ENCODE measurements at places on chromosomes 11 and 22.

- no peak for DNase-seq
Measured at GRCh38 chr11:34640050-34640923, 19.4 kb downstream of the EHF start.

DNA sequence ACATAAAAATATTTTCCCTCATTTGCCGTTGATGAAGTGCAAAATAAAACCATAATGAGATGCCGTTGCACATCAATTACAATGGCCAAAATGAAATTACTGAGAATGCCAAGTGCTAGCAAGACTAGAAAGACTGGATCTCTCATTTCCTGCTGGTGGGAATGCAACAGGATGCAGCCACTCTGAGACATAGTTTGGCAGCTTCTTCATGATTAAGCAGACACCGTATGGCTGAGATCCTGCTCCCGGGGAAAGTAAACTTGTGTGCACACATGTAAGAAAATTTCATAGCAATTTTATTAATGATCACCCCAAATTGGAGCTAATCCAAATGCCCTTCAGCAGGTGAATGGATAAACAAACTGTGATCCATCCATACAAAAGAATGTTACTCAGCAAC, 1013.2 kb downstream of the TBC1D22A start:
- DNase-seq: no peak

- no peak for DNase-seq
Measured at GRCh38 chr11:13336246-13336878, 58.8 kb downstream of the BMAL1 start.

DNA sequence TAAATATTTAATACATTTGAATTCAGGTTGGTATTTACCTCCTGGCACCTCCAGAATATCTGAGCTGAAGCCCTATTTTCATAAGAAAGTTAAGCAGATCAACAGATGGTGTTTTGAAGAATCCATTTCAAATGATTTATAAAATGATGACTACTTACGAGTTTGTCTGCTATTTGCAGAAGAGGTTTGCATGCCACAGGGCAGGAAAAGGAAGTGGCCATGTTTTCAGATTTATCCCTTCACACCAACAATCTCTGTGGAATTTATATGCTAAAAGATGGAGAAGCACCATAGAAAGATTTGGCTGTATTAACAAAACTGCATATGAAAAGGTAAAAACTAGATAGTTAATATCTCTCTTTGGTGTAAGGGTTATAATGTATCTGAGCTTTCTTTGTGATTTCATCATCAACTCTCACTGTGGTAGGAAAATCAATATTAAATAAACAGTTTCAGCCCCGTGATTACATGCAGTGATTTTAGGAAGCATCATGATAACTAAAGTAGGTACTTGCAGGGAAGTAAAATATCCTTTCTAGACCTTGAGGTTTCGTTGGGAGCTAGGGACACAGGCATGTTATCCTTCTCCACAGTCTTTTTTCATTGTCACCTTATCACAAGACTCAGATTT, 2.6 kb downstream of the BMAL1 start:
- DNase-seq: no peak

- DNase-seq: no peak
Measured at GRCh38 chr22:20204311-20204710, 53.5 kb upstream of the CCDC188 start.

DNA sequence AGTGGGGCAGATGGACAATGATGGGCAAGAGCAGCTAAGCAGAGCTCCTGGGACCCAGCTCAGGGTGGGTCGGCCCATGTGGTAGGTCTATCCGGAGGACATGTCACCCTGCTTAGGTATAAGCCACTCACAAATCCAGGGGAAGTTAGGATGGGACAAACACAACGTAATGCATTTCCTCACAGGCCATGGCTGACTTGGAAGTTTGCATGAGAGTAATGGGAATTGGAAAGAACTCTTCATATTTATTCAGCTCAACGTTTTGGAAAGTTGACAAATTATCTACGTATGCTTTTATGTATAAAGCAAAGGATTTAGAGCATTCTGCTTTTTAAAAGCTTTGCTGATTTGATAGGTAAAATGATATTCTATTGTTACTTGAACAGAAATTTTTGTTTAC, 74.9 kb downstream of the SMCO4 start:
- DNase-seq: no peak

GRCh38 chr22:50670513-50670912, 2.1 kb upstream of the SHANK3 start:
- DNase-seq: no peak

- peak; percentile 39 for DNase-seq
Measured at GRCh38 chr11:68632802-68633201, 51.5 kb upstream of the GAL start.

- DNase-seq: no peak
Measured at GRCh38 chr11:84316866-84317555, 1030.8 kb upstream of the CCDC90B start.

DNA sequence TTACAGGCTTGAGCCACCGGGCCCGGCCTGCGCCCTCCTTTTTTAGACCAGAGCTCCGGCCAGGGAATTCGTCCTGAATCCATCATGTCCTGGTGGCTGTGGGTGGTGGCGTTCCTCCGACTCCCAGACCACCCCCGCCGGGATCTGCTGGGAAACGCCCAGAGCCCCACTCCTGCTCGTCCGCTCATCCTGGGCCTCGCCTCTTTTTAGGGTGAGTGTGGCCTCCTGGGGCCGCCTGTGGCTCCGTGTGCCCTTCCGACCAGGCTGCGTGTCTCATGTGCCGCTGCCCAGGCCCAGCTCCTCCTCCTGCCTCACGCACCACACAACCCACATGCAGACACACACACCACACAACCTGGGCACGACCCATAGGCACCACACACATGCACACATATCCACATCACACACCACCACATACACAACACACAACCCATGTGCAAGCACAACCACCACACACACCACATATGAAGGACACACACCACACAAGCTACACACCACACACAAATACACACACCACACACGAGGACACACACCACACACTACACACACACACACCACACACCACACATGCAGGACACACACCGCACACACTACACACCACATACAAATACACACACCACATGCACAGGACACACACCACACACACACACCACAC, 946.2 kb downstream of the BRD1 start:
- no peak for DNase-seq

DNA sequence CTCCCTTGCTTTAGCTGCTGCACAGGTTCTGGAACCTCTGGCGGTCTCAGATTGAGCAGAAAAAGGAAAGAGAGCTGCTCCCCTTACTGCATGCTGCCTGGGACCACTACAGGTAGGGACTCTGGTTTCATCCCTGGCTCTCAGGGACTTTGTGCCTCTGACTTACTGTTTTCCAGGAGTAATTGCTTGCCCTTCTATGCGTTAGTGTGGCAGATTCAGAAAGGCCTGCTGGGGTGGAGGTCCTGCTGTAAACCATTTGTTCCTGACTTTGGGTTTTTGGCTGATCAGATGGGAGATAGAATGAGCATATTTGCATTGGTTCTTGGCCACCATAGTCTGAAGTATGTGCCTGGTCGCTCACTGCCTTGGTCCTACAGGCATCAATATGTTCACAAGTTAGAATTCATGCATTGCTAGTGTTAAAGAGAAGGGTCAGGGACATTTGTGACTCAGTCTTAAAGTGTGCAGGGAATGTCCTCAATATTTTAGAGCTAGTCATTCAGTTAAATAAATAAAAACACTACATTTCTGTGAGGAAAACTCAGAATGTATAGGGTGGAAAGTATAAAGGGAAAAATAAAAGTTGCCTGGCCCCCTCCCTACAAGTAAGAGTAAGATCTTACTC, 78.0 kb downstream of the PISD start:
- DNase-seq: no peak

DNA sequence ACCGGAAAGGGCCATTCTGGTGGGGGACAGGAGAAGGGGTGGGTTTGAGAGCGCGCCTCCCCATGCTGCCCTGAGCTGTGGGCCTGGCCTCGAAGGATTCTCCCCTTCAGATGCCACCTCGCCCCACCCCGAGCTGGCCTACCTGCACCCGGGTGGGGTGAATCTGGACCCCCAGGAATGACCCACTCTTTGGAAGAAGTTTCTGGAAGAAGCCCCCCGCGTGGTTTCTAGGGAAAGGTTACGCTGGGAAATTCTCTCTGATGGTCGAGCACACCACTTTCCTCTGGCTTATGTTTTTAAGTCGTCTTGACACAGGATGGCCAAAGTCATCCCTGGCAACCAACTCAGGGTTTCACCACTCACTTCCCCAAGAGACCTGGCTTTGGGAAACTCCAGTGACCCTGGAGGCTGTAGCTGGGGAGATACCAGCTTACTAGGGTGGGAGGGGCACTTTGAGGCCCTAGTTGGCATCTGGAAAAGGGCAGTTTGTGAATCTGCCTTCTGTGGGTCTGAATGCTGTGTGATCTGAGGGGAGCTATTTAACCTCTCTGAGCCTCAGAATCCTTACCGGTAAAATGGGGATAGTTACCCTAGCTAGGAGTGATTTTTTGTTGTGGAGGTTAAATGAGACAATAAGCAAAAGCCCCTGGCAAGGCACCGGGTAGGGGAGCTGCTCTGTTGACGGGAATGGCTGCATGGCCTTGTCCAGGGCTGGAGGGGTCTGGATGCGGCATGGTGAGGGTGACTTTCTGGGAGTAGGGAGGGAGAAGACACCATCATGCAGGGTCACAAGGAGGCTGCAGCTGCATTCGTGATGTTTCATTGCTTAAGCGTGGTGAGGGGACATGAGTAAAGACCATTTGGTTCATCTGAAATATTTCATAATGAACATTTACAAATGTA, 45.3 kb upstream of the ACCSL start:
- DNase-seq: no peak

- DNase-seq: peak; percentile 69
Measured at GRCh38 chr11:61168800-61169199, 7.6 kb upstream of the VPS37C start.

GRCh38 chr11:115617767-115618166, 113.6 kb upstream of the CADM1 start:
- DNase-seq: no peak

DNA sequence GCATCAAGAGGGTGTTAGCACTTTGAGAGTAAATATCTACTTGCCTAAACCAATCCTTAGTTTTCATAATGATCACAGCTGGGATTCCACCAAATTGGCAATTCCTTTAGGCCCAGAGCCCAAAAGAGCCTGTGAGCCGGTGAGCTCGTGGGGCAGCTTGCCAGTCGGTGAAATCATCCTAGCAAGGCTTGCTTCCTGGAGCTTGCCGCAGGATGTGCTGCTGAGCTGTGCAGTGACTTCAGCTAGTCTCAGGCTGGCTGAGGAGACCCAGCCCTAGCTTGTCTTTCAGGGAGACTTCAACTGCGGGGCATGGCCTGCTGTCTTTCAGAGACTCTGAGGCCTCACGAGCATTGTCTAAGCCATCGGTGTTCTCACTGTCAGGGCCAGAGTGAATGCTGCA, 73.6 kb upstream of the SUSD2 start:
- no peak for DNase-seq

GRCh38 chr11:92769112-92769511, 200.3 kb upstream of the MTNR1B start:
- DNase-seq: no peak

- no peak for DNase-seq
Measured at GRCh38 chr11:107757661-107758060, 45.8 kb upstream of the SLN start.

GRCh38 chr22:45402466-45402985, 10.9 kb downstream of the SMC1B start:
- DNase-seq: peak; percentile 41

- no peak for DNase-seq
Measured at GRCh38 chr22:20240447-20240764, 27.7 kb downstream of the RTN4R start.

DNA sequence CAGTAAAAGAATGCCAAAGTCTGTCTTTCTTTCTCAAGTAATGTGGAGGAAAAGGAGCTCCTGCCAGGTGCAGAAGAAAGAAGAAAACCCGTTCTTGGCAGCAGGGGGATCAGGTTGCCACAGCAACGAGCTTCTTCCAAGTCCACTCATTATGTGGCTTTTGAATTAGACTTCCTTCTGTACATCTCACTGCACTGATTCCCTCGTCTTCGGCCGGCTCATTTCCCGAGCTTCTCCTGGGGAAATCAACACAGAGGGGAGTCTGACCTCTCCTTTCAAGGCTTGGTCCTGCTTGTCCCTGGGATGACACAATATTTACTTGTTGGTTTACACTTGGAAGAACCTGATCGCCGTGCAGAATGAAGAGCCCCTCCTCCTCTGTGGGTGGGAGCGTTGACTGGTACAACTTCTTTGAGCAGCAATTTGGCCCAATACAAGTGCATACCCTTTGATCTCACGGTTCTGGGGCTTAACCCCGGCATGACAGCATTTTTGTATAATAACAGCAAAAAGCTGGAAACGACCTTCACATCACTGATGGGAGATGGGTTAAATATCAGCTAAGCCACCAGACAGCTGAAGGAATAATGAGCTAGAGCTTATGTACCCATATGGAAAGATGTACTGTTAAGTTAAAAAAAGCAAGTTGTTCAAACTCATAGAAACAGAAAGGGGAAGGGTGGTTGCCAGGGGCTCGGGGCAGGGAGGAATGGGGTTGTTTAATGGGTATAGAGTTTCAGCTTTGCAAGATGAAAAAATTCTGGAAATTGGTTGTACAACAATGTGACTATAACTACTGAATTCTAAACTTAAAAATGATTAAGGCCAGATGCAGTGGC, 35.4 kb downstream of the MCHR1 start:
- no peak for DNase-seq

DNA sequence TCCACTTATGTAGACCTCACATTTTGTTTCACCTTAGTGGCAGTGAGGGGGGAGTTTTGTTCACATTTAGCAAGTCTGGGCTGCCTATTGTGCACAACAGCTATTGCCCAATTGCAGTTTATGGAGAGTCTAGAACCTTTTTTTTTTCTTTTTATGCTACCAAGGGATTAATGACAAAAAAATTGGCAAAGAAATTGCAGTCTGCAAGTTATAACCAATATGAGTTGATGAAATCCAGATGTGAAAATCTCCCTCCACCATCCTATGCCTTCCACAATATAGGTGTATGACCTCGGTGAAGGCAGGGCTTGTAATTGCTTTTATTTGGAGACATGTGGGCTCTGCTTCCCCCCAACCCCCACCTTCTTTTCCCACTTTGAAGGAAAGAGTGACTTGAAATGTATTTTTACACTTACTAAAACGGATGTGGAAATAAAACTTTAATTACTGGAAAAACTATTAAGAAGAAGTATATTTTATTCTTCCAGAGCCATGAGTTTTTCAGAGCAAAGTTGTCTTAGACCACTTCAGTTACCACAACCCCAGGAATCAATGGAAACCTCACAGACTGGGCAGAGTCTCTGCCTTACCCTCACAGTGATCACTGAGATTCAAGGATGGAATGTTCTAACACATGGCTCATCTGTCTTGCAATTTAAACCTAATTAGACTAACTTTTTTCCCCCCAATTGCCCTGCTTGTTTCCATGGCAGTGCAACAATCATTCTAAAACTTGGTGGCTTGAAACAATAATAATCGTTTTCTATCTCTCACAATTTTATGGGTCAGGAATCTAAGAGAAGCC, 120.8 kb upstream of the SLC5A12 start:
- no peak for DNase-seq

- no peak for DNase-seq
Measured at GRCh38 chr11:134679592-134679991, 267.6 kb upstream of the B3GAT1 start.

GRCh38 chr22:38110863-38111852, 674 bp upstream of the BAIAP2L2 start:
- DNase-seq: no peak

GRCh38 chr11:111309215-111309915, 11.0 kb downstream of the POU2AF3 start:
- DNase-seq: no peak
